ENCODE measurements at places on chromosomes 1 and 21.
A peak's percentile ranks its signal among the peaks of the same experiment; 100 is the strongest.

- peak; percentile 28 for DNase-seq
Measured at GRCh38 chr21:15272171-15272570, 207.4 kb upstream of the NRIP1 start.

- no peak for DNase-seq
Measured at GRCh38 chr1:28480308-28480707, 25.5 kb upstream of the RCC1 start.

DNA sequence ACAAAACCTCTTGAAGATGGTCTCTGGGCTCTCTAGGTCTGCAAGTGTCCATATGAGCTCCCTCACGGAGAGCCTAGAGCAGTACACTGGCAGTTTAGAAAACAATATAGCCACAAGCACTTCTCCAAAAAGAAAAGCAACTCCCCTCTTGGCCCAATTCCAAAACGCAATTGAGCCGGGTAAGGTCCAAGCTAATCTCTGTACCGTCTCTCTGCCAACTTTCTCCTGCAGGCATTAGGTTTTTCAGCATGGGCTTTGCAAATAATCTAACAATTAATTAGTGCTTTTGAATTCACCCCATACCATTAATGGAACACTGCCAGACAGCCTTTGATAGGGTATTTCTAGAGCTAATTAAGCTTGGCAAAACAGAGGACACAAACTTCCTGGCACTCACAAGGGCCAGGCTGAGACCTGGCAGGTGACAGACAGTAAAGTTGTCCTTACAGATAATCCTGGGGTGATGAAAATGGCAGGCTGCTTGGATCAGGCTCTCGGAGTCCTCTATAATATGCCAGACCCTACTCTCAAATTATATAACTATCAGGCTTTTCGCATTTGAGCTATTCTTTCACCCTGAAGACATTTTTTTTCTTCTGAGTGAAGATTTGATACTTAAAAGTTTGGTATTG is 39.8 kb downstream of the TGFBR3 start:
- DNase-seq, result peak; percentile 48

DNA sequence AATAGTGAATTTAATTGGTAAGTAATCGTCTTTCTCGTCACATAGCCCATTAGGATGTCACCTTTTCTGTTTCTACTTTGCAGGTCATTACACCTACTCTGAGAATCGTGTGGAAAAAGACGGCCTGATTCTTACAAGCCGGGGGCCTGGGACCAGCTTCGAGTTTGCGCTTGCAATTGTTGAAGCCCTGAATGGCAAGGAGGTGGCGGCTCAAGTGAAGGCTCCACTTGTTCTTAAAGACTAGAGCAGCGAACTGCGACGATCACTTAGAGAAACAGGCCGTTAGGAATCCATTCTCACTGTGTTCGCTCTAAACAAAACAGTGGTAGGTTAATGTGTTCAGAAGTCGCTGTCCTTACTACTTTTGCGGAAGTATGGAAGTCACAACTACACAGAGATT is 23.3 kb downstream of the PARK7 start:
- no peak for DNase-seq

DNA sequence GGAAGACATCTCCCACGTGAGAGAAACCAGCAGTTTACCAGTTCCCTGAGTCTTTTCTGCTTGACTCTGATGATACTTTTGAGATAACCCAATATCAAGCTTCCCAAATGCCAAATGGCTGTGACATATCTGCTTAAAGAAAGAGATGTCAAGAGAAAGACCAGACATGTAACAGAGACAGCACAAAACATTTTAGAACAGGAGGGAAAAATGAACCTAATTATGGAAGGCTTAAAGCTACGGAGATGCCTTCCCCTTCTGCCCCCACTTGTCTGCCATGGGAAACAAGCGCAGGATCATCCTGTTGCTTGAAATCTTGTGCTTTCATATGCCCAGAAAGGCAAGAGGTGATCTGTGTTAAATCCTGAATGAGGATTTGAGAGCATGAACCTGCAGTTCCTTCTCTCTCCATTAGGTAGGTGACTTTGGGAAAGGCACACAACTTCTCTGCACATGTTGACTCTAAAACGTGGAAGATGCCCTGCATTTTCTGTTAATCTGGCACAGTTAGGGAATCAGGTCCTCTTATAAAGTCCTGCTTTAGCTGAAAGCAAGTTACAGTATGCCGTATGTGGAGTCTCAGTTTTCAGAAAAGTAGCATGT is 46.7 kb upstream of the MTR start:
- DNase-seq, result no peak

DNA sequence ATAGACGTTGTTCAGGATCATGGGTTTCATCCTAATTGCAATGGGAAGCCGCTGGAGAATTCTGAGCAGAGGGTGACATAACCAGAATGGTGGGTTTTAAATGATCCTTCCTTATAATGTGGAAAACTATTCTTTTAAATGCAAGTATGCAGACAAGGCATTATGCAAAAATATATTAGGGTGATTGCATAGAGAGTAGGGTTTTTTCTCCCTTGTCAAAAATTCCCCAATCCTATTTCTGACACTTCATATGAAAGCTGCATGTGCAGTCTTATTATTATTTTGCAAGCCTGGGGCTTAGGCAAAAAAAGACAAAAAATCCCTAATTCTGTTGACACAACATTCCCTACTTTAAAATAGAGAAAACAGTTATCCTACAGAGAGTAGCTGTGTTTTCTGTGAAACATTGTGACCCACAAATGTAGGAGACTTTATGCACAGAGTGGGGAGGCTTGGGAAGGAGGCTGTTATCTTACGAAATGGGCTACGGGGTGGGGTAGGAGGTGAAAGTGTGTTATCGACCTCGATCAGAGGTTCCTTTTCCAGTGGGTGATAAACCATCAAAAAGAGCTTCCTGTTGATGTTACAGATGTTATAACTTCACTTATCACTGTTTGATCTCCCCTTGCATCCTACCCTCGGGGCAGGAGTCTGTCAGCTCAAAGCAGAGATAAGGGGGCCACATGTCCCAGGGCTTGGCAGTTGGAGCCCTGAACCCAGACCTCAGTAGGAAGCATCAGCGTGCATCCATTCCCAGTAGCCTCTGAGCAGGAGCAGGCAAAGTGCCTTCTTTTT is 27.2 kb downstream of the RHEX start:
- DNase-seq, result no peak

- no peak for DNase-seq
Measured at GRCh38 chr1:220315070-220315839, 43.0 kb upstream of the RAB3GAP2 start.

DNA sequence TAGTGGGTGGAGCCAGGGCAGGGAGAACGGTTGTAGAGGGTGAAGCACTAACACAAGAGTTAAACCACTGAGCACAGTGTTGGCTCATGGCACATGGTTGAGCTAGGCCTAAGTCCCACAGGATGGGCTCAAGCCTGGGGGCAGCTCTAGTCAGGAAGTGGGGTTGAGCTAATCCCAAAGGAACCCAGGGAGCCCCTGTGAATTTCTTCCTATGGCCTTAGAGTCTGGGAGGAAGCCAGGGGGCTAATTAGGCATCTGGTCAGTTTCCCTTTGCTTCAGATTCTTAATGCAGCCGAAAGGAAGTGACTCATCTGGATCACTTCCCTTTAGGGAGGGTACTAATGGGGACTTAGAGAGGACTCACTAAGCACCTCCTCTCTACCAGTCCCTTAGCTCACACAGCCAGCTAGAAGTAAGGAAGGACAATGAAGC is 10.1 kb downstream of the CFAP45 start:
- peak; percentile 30 for DNase-seq

DNA sequence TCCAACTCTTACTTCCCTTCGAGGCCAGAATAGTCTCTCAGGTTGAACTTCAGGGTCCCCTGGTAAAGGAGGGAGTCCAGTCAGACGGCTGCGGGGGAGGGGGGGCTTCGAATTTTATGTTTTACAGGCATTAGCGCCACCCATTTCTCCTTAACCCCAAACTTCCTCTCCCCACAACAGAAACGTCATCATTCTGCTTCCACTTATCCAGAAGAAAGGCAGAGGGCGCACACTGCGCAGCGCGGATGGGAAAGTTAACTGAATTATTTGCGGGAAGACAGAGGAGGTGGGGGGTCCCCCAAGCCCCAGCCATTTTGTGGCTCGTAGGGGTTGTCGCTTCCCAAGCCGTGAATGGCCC is 529 bp upstream of the PRMT2 start:
- DNase-seq, result peak; percentile 39

DNA sequence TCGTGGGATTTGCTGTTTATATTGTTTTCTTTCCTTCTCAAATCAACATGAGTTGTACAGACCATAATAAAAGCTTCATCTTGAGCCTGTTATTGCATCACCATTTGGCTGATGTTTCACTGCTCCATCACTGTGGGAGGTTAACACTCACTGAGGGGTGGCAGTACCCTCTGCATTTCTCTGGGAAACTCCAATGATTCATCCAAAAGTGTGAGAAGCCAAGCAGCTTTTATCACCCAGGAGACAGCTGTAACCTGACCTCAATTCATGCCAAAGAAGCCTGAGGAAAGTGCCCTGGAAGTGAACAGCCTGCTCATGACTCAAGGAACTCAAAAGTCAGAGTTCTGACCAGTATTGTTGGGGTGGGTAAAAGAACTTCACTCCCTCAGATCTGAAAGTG is 84.1 kb downstream of the GPR88 start:
- peak; percentile 38 for DNase-seq

DNA sequence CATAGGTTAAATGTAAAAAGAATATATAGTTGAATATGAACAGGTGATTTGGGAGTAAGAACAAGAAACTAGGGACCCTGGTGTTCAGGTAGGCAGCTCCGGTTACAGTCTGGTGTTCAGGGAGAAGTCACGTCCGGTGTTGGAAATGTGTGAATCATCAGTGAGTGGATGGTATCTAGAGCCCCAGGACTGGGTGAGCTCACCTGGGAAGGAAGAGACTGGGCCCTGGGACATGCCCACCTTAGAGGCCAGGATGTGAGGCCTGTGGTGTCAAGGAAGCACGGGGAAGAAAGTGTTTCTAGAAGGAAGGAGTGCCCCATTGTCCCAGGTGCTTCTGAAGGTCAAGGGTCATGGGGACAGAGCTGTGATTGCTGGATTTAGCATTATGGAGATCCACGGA is 1.5 kb upstream of the GJB3 start:
- DNase-seq, result peak; percentile 60

Measured in Calu3 (cell line).